ENCODE measurements at places on chromosomes 16 and 17.

- no peak for DNase-seq
These were observed 47.6 kb downstream of the XPO6 start for GRCh38 chr16:28164140-28164539.

- peak; percentile 56 for DNase-seq
These were observed 421 bp downstream of the STAT3 start for GRCh38 chr17:42387661-42388380.

GRCh38 chr17:20916383-20916782 lies 126.4 kb downstream of the USP22 start:
- no peak for DNase-seq

- DNase-seq = no peak
These were observed 8.9 kb downstream of the NKIRAS2 start for GRCh38 chr17:42028791-42029127.

GRCh38 chr17:61209525-61209924 lies 190.1 kb upstream of the TBX2 start:
- DNase-seq = no peak

DNA sequence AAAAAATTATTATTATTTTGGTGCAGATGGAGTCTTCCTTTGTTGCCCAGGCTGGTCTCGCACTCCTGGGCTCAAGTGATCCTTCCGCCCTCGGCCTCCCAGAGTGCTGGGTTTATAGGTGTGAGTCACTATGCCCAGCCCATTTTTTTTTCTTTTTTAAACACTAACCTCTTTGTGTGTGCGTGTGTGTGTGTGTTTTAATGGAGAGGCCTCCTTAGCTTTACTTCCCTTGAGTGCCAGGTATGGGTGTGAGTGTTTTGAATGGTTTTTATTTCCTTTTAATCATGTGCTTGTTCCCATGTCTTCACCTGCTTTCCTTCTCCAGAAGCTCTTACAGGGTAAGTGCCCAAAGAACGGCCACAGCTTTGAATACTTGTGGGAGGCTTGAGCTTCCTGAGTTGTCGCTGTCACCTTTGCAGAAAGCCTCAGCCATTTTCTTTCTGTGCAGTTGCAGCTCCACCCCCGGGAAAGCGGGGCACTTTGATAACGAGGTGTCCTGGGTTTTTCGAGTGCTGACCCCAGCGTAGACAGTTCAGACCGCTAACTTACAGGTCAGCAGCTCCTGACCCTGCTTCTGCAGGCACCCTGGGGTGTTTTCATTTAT lies 22.6 kb downstream of the AKAP1 start:
- no peak for DNase-seq

DNA sequence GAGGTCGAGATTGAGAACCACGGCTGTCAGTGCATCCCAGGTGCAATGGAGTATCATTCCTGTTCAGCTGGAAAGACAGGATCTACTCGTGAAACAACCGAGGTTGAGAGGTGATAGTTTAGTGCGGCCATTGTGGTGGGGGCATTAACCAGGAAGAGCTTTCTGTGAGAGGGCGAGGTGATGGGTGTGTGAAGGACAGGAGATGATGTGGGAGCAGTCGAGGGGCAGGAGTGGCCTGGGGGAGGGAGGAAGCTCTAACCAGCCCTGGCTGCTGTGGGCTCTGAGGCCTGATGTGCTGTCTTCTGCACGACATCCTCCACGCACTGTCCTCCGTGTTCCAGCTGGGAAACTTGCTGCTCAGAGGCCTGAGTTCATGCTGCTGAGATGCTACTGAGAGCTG lies 22.0 kb downstream of the GOSR2 start:
- no peak for DNase-seq

DNA sequence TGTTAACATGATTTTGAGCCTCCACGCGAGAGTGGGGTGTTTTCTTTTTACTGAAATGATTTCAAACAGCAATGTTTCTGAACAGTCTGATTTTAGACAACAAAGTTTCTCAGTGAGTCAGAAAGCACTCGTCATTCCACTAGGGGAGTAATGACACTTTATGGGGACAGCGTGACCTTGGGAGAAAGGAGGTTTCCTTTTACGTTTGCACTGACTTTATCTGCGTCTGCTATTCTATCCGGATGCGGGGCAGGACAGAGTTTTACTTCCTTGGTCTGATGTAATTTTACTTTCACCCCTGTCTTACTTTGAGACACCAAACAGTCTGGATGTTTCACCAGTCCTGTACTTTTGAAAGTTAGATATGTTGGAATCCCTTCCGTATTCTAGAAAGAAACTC lies 20.7 kb downstream of the SLC47A1 start:
- DNase-seq = no peak

DNA sequence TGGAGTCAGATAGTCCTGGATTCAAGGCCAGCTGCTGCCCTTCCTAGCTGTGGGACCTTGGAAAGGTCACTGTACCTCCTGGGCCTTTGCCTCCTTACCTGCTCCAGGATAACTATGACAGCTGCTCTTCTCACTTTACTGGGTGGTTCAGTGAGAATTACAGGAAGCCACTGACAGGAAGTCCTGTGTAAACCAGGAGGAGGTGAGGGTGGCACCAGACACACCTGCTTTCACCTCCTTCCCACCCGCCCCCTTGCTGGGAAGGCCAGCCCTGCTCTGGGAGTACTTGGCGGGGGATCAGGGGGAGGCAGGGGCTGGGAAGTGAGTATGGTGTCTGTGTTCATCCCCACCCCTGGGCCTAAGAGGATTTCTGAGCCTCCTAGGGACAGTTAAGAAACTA lies 42.6 kb downstream of the CPNE2 start:
- no peak for DNase-seq

GRCh38 chr17:80456465-80457235 lies 19.8 kb downstream of the NPTX1 start:
- peak; percentile 75 for DNase-seq

DNA sequence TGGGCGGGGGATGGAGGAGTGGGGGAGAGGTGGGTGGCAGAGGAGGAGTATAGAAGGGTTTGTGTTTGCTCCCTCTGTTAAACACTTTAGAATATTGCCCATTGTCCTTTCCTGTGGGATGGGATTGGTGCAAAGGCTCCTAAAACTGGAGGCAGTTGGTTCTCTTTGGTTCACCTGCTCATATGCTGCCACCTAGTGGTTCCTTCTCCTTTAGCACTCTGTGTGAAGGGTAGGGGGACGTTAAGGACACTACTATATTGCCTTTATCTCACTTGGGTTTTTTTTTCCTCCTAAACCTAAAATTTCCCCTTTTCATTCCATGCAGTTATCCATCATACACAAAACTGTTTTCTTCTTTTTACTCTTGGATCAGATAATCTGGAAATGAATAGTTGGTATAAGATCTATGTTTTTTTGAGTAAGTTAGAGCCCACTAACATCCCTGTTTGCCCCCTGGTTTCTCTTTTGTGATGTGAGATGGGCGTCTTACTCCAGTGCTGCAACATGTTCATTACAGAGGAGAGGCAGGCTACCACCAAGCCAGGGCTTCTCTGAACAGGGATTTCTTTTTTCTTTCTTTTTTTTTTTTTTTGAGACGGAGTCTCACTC lies 23.8 kb downstream of the SNX11 start:
- peak; percentile 68 for DNase-seq

DNA sequence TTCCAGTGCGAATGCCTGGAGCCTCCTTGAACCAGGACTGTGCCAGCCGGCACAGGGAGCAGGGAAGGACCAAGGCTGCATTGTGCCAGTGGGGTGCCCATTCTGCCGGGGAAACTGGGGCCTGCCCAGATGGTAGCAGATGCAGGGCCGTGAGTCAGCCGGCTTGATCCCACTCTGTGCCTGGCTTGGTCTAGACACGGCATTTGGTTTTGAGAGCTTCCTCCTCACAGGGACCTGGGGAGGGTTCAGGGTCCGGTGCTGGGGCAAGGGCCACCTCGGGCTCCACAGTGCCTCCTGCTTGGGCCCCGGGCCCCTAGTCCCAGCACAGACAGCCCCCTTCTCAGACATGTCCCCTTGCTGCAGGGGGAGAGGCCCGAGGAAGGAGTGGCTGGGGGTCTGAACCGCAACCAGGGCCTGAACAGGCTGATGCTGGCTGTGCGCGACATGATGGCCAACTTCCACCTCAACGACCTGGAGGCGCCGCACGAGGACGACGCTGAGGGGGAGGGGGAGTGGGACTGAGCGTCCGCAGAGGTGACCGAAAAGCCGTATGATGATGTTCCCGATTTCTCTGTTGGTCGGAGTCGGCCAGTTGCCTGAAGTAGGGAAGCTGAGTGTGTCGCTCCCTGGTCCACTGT lies 7.8 kb upstream of the MC1R start:
- no peak for DNase-seq

DNA sequence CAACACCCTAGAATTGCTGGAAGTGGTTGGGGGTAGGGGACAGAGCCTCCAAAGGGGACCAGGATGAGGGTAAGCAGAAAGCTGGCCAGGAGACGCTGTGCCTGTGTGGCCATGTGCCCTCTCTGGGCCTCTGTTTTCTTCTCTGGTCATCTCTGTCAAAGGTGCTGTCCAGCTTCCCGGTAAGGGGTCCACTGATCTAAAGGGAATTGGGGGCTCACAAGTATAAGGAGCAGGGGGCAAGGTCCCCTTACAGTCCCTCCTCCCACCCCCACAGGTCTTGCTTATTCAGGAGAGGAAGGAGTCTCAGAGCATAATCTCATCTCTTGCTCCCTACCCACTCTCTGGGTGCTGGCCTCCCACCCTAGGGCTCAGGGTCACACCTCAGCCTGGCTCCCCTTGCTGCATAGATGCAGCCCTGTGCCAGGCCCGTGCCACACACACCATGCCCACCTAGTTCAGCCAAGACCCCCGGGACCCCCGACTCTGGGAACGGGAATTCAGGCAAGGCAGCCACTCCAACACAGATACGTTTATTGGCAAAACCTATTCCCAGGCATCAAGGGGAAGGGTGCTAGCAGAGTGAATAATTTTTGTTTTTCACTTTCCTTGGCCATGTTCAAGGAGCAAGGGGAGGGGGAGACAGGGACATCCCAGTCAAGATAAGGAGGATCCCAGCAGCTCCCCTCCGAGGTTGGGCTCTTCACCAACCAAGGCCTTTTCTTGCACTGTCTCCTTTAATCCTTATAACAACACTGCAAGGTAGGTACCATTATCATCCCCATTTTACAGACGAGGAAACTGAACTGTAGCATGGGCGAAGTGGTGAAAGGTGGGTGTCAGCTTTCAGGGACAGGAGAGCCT lies 19.8 kb downstream of the SLC4A1 start:
- DNase-seq = no peak

GRCh38 chr17:72152387-72152929 lies 31.6 kb downstream of the SOX9 start:
- no peak for DNase-seq

DNA sequence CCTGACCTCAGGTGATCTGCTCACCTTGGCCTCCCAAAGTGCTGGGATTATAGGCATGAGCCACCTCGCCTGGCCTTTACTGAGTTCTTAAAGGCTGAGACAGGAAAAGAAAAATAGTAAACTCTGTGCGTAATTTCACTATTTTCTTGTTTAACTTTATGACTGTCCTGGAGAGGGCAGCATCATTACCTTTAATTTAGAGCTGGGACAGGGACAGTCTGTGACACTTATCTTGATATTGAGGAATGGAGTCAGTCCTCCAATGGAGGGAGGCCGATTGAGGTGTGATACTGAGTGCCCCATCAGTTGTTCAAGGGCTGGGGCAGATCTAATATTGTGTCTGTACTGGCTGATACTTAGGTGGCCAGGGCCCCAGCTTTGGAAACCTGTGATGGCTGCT lies 21.5 kb upstream of the SPN start:
- DNase-seq = no peak

- DNase-seq = no peak
These were observed 28.3 kb downstream of the PRDM7 start for GRCh38 chr16:90048737-90049330.

GRCh38 chr17:37493249-37494027 lies 3.7 kb downstream of the DUSP14 start:
- no peak for DNase-seq

- no peak for DNase-seq
These were observed 18.4 kb downstream of the NPIPA1 start for GRCh38 chr16:14955546-14956231.

DNA sequence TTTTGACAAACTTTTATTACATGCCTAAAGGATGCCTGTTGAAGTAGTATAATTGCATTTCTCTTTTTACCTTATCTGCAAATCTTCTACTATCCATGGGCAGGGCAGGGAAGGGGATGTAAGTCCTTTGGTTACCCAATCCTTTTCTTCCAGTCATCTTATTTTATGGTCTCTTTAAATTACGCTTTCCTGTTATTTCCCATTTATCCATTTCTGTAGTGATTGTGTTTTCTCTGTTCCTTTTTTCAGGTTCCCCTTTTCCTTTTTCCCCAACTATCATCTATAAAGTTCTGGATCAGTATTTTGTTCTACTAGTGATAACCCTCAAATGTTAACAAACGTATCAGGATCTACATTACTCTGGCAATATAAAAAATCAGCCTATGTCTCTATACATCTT lies 3.3 kb upstream of the ABCA9 start:
- DNase-seq = no peak

DNA sequence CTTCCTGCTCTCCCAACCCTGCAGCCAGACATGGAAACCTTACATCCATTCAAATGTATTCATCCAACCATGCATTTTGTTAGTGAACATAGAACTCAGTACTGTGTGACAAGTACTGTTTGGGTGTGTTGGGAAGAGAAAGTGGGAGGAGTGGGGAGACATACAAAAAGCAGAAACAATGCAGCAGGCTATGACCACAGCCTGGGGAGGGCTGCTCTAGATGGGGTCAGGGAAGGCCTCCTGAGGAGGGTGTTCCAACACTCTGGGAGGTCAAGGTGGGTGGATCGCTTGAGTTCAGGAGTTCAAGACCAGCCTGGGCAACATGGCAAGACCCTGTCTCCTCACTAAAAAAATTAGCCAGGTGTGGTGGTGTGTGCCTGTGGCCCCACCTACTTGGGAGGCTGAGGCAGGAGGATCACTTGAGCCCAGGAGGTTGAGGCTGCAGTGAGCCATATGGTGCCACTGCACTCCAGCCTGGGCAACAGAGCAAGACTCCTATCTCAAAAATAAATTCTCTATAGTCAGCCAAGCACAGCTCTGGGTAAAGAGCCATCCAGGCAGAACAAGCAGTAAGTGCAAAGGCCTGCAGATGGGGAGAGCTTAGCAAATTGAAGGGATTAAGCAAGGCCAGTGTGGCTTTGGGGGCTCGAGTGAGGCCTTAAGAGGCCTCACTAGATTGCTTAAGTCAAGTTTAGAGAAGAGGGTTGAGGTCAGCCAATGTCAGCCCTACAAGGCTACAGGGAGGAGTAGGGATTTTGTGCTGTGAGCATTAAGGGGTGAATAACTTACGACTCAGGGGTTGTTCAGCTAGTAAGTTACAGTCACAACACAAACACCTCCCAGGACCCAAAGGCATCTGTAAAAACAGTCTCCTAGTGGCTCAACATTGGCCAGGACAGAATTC lies 5.5 kb downstream of the SLC13A2 start:
- no peak for DNase-seq

DNA sequence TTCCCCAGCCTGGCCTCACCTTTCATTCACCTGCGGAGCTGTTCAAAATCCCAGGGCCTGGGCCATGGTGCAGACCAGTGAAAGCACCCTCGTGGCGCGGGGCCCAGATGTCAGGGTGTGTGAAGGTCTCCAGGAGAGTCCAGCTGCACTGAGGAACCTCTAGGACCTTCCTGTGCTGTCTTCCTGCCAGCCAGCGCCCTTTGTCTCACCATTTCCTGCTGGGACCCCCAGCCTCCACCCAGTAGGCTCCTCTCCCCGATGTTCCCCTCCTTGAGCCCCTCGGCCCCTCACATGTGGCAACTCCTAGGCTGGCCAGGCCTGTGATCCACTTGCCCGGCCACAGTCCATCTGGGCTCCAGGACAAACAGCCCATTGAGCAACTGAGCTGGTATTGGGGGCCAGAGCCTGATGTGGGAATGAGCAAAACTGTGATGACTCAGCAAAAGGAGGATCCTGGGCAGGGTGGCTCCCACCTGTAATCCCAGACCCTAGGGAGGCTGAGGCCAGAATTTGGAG lies 677 bp downstream of the SULT1A2 start:
- DNase-seq = no peak

GRCh38 chr17:27323538-27324215 lies 29.8 kb downstream of the WSB1 start:
- peak; percentile 51 for DNase-seq
